ENCODE measurements at places on chromosomes 4 and X.

- no peak for DNase-seq
Observed at GRCh38 chr4:156815717-156816359, 155.8 kb downstream of the PDGFC start.

- DNase-seq: no peak
Observed at GRCh38 chr4:152356428-152357034, 179.4 kb downstream of the FBXW7 start.

GRCh38 chrX:135345107-135345589 is 35.9 kb downstream of the ETDC start:
- DNase-seq: no peak

DNA sequence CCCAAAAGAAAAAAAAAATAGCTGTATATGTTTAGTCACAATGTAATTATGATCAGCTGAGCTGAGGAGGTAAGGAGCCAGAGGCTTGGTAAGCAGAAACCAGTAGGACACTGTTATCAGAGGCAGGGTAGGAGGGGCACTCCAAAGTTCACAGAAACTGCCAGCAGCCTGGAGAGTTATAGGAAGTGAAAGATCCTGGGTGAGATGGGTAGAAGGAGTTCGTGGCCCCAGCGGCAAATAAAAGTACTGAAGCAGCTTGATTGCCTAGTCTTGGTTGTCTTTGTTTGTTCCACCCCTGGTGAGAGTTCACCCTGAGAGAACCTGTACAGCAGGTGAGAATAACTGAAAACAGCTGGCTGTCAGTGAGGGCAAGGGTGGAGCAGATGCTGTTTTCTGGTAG is 340.8 kb downstream of the ADGRL3 start:
- no peak for DNase-seq

- DNase-seq: no peak
Observed at GRCh38 chr4:69823048-69823447, 36.9 kb downstream of the SULT1E1 start.

- DNase-seq: no peak
Observed at GRCh38 chr4:71195924-71196323, 142.9 kb upstream of the SLC4A4 start.

- DNase-seq: no peak
Observed at GRCh38 chr4:24890561-24891126, 22.2 kb downstream of the CCDC149 start.

- DNase-seq: no peak
Observed at GRCh38 chr4:102638621-102639020, 122.1 kb downstream of the MANBA start.

DNA sequence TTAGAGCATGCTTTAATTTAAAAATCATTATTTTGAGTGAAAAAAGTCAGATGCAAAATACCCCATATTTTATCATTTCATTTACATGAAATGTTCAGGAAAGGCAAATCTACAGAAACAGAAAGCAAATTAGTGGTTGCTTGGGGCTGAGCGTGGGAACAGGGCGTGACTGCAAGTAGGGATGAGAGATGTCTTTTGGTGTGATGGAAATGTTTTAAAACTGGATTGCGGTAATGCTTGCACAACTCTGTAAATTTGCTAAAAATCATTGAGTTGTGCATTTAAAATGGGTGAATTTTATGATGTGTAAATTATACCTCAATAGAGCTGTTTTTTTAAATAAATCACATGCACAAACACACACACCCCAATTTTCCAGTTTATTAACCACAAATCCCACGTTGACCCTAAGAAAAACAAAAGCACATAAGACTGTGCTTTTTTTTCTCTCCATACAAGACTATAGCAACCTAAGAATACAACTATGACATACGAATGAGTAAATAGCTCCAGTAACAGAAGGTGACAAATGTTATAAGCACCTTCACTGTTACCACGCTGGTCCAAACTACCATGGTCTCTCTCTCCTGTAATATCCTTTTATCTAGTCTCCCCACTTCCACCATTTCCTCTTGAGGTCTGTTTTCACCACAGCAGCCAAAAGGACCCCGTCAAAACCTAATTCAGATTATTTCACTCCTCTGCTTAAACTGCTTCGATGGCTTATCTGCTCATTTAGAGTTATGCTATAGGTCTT is 37.2 kb downstream of the FRMD7 start:
- no peak for DNase-seq
